ENCODE measurements at places on chromosomes 2 and 18.

DNA sequence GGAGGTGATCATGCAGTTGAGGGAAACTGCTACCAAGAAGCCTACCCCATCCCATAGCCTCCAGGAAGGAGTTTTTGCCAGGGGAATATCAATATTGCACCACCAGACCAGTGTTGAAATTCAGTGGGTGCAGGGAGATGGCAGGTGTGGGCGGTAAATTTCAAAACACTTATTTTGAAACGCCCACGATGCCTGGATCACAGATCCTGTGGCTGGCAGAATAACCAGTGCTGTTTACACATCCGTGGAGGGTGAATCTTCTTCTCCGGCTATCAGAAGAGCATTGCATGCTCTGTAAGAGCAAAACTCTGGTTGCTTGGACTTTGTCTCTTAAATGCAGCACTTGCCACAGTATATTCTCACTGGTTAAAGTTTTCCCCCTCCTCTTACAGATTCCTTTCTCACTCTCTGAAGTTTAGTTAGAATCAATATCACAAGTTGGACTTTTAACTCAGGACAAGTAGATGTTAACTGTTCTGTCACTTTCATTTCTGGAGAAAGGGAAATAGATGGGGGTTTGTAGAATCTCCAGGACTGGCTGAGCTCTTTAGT is 70.5 kb upstream of the ZCCHC2 start:
- ATAC-seq, result no peak

- no peak for ATAC-seq
Measured at GRCh38 chr18:49655266-49656072, 93.6 kb downstream of the LIPG start.

- ATAC-seq, result no peak
Measured at GRCh38 chr2:197708331-197708730, 3.2 kb downstream of the MARS2 start.

DNA sequence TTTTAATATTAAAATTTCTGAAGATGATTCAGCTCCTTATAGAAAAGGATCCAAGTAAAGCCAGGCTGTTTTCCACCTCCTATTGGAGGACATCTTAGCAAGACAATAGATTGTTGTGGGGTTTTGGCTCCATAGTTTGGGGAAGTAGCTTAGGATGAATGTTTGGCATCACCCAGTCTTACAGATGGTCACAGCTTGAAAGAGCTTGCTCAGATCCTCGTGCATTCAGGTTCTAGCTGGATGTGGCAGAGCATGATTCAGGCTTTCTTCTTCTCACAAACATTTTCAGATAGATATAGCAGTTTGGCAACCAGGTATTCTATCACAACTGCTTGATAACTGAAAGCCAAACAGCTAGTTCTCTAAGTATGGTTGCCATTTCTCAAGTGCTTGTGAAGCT is 23.6 kb upstream of the PDCL3 start:
- ATAC-seq, result no peak

- ATAC-seq, result no peak
Measured at GRCh38 chr2:32523686-32524085, 104.2 kb upstream of the TTC27 start.

GRCh38 chr18:58761241-58761969 is 90.1 kb downstream of the MALT1 start:
- ATAC-seq, result no peak

- no peak for ATAC-seq
Measured at GRCh38 chr18:6941996-6942395, 175.6 kb downstream of the LAMA1 start.

- no peak for ATAC-seq
Measured at GRCh38 chr2:96535331-96535730, 1.2 kb upstream of the ARID5A start.

DNA sequence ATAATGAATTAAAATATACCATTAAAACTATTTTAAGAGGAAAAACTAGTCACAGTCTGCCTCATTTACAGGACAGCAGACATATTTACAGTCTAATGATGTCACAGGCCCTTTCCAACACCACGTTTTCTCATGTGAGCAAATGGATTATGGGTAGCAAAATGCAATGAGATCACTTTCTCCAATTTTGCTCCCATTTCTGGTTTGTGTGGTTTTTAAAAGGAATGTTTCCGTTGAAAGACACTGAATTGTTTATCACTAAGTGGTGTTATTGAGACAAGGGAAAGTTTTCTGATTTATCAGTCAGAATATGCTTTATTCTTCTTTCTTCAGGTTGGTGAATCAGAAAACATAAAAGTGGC is 11.4 kb upstream of the NR4A2 start:
- ATAC-seq, result no peak

DNA sequence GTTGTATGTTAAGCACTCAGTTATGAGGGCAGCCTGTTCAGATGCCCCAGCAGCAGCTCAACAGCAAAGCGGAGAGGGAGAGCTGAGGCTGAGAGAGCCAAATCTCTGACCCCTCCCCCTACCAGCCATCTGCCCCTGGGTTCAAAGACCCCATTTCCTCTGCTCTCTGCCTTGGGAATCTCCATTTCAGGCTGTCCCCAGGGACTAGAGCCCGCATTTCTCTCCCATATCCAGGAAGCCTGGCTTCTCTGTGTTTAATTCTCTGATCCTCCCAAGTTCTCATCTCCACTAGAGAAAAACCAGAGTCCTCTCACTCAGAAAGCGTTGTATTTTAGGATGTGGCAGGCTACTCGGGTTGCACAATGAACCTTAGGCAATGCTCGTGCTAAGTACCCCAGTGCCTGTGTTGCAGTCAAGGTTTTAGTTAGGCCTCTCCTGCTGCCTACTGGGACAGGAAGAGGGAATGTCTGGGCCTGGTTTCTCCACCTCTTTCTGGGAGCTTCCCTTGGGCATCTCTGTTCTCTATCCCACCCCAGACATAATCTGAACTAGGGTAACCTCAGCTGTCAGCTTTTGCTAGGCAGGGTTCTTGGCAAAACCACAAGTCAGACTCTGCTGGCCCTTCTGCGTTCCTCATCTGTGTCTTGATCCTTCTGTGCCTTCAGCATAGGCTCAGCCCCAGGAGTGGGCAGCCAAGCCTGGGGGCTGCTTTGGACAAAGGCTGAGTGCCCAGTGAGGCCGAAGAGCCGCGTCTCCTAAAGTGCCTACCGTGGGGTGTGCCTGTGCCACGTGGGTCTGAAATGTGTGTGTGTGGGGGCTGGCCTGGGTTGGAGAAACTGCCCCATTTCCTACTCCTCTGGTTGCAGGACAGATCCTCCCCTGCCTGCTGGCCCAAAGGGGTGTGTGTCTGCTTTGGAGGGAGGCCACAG is 96.8 kb downstream of the STPG4 start:
- peak; percentile 86 for ATAC-seq

GRCh38 chr2:191049728-191050639 is 36.0 kb upstream of the STAT1 start:
- ATAC-seq, result peak; percentile 84

GRCh38 chr2:175461839-175462238 is 280.3 kb upstream of the ATP5MC3 start:
- ATAC-seq, result no peak

DNA sequence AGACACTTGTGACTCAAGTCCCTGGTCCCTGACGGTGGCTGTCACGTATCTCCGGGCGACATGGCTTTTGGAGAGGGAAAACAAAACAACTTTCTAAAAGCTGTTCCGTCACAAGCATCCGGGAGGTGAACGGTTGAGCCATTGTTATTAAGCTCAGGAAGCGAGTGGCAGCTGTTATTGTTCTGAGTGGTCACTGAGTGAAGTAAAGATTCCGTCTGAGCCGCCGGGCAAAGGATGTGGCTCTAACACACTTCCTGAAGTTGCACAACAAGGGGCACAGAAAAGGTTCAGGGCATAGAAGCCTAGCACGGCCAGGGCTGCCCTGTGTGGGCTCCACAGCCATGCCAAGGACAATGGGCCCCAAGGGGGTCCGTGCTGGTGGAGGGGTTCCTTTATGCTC is 24.3 kb downstream of the INPP5D start:
- ATAC-seq, result peak; percentile 68

- ATAC-seq, result no peak
Measured at GRCh38 chr18:48365965-48366364, 43.2 kb downstream of the ZBTB7C start.

- ATAC-seq, result no peak
Measured at GRCh38 chr18:48897531-48897930, 53.2 kb downstream of the SMAD7 start.

- ATAC-seq, result no peak
Measured at GRCh38 chr18:9814431-9814830, 71.3 kb upstream of the TXNDC2 start.

GRCh38 chr2:205708231-205708631 is 25.9 kb downstream of the NRP2 start:
- ATAC-seq, result peak; percentile 68

DNA sequence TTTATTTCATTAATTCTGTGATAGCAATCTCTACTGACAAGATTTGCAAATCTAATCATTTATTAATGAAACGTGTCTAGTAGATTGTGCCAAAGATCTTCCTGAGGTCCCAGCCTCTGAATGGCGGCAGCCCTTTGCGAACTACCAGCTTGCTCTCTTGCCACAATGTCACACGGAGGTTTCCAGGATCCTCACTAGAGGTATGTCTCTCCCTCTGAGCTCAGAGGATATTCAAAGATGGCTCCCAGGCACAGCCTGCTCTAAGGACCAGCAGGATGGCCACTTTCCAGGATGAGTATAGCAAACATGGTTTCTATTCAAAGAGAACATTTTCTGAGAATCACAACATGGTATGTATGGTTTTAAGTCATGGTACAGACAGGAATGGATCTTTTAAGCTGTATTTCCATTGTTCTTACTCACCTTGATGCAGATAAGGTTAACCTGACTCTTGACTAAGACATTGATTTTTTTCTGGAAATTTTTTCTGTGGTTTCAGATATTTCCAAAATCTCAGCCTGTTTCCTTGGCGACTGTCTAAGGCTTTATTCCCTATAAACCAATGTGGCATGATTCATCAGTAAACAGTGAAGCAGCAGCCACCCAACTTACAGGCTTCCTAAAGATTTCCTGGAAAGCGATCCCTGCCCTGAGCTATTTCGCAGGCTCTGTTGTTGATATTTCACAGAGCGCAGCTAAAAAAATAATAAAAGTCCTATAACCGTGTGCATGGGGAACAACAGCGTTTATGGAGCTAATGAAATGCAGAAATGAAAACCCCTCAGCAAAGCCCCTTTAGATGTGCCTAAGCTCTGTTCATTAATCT is 54.1 kb upstream of the KLF7 start:
- no peak for ATAC-seq

DNA sequence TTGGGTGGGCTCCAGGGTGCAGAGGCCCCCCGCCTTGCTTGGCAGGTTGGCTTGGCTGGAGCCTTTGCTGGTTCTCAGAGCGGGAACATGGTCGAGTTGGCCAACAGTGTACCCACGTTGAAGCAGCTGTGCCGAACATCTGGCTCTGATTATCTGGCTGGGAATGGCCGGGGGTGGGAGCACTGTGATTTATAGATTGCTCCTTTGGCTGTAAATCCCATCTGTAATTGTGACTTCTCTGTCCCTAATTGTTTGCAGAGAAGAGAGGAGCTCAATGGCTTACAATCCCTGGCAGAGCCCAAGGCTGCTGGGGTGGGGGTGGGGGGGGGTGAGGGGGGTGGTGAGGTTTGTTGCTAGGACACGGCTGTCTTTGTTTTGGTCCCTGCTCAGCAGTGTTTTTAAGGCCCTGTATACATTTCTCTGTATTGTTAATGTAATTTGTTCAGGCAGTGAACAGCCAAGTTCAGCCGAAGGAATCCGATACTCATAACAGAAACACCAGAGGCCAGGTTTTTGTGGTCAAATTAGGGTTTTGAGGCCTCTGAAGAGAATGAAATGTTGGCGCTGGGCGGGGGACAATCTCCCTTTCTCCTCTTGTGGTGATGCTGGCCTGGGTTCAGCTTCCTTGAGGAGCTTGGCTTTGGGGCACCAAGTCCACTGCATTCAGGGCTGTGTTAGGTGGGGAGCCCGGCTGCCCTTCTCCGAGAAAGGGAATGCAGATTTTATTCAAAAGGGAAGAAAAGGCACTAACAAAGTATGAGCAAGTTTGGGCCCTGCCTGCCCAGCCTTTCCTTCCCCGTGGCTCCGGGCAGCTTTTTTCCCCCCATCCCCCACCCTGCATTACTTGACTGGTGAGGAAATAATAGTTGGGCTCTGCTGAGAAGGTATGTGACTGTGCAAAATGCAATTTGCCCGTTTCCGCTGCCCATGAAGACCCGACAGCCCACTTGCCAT is 82.5 kb downstream of the TCF7L1 start:
- ATAC-seq, result peak; percentile 37

GRCh38 chr2:42789751-42790150 is 2.6 kb downstream of the HAAO start:
- no peak for ATAC-seq

GRCh38 chr2:237956402-237956736 is 10.4 kb upstream of the UBE2F start:
- ATAC-seq, result no peak

DNA sequence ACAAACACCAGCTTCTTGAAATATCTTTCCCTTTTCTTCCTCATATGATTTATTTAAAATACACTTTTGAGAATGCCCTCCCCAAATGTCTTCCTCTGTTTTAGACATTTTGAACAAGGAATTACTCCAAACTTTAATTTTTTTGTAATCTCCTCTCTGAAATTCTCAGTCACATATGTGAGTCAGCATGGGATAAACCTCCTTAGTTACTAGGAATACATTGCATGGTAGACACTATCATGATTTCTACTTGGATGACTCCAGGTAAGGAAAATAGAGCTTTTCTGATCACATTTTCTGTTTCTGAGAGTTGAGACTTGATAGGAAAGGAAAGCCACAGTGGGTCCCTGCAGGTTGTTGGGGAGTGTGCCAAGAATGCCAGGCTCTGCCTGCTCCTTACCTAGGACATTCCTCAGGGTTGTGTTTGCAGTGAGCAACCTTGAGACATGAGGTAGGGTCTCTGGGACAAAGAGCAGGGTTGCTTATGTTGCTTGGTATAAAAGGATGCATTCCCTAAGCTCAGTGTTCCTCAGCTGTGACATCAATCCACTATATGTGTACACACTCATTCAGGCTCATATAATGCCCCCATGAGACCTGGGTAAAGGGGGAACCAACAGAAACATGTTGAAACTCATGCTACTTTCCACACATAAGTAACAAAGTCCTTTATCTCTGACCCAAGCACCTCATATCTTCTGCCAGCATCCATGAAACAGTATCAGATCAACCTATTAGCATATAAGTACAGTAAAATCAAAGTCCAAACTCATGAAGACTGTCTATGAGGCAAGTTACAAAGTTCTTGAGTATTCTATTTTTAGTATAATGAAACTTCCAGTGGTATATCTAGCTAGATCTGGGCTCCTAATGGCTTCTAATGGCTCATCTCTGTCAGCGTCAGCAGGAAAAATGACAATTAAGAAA is 112.8 kb upstream of the SCN1A start:
- ATAC-seq, result no peak

DNA sequence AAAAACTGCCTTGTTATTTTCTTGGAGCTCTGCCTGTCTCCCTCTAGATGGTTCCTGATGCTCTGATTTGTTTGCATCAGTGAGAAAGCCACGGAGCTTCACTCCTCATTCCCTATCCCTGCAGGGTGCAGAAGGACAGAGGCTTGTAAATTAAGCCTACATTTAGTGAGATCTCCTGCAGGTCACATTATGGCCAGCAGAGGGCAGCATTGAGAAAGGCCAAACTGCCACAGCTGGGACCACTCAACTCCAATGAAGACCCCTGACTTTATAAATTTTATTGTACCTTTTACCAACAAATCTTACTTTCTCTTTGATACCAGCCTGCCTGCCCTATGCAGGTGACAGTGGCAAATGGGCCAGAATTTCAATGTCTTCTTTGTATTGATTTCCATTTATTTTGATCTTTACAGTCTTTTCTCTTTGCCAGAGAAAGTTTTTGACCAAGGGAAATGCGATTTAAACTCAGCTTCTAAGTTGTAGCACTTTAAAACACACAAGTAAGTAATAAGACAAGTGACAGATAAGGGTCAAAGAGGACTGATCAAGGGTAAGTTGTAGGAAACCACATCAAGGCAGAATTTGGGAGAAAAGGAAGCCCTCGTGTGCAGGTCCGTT is 1029.1 kb upstream of the KLHL29 start:
- no peak for ATAC-seq
